ENCODE measurements at places on chromosomes 3 and 15. TPM values are rescaled to one million over a fixed set of nuclear protein-coding genes. Genes with fewer than 3 reads are reported as not detected.

DNA sequence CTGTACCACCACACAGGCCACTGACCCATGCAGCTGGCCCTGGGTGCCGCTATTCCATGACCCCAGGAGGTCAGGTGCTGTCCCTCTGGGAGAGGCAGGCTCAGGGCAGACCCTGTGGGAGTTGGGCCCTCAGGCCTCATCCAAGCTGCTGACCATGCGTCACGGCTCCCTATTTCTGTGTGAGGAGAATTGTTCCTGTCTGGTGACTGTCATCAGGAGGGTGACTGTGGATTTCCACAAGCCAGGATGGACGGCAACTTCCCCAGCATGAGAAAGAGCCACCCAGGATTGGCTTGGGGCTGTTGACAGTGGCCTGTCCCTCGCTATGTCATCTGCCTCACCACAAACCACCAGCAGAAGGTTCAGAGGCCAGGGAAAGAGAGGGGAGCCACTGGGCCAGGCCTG is 41.4 kb downstream of the ZDHHC19 start:
- DNase-seq, result no peak

- no peak for DNase-seq
These were observed 62.2 kb downstream of the ATP10A start for GRCh38 chr15:25800761-25801515.

GRCh38 chr15:71435552-71435951 is 320.3 kb downstream of the THSD4 start:
- no peak for DNase-seq

DNA sequence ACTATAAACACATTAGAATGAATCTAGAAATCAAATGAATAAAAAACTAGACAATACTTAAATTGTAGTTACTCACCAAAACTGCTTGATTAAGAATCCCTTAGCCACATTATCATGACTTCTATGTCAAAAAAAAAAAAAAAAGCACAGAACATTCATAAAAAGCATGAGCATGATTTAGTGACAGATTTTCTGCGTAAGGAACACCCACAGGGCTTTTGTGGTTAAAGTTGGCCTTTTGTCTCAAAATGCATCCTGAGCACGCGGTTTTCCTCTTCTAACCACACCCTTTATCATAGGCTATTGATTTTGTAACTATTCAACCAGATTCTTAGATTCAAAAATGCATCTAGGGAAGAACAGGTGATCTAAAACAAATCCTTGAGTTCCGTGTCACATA is 334.0 kb upstream of the NR2F2 start:
- DNase-seq, result no peak

DNA sequence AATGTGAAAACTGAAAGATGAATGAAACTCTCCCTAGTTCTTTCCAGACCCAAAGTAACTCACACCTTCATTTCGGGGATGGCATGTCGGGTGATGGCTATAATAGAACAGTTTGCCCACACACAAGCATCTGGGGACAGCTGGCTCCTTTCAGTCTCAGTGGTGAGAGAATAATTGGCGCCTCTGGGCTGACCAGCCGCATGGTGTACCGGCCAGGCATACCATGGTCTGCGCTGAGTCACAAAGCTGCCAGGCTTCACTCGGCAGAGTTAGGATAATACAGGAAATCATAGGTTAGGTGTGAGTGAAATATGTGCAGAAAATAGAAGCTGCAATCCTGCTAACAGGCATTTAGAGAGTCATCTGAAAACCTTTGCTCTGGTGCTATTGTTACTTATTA is 80.4 kb upstream of the IGF1R start:
- no peak for DNase-seq

GRCh38 chr15:40932156-40932555 is 3.0 kb downstream of the DLL4 start:
- DNase-seq, result no peak

GRCh38 chr3:2246873-2247648 is 148.4 kb downstream of the CNTN4 start:
- no peak for DNase-seq

DNA sequence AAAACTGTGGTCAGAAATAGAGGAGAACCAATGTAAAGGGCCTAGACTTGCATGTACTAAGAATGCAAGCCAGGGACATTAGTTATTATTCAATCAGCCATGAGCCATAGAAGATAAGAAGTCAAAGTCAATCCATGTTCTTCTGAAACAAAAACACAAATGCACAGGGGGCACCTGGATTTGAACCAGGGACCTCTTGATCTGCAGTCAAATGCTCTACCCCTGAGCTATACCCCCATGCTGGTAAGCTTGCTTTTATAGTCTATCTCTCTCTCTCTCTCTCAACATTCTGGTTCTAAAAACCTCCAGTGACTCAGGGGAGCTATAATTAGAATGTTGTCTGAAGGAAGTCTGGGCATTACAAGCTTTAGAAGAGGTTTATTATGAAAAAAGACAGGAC is 85.6 kb upstream of the ACP3 start:
- no peak for DNase-seq

DNA sequence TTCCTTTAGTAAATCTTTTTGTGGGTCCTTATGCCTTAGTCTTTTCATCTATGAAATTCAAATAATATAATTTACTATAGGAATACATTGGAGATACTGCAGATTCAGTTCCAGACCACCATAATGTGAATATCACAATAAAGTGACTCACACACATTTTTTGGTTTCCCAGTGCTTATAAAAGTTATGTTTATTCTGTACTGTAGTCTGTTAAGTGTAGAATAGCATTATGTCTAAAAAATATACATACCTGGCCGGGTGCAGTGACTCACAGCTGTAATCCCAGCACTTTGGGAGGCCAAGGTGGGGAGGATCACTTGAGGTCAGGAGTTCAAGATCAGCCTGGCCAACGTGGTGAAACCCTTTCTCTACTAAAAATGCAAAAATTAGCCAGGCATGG is 53.9 kb upstream of the PAQR5 start:
- DNase-seq, result no peak

DNA sequence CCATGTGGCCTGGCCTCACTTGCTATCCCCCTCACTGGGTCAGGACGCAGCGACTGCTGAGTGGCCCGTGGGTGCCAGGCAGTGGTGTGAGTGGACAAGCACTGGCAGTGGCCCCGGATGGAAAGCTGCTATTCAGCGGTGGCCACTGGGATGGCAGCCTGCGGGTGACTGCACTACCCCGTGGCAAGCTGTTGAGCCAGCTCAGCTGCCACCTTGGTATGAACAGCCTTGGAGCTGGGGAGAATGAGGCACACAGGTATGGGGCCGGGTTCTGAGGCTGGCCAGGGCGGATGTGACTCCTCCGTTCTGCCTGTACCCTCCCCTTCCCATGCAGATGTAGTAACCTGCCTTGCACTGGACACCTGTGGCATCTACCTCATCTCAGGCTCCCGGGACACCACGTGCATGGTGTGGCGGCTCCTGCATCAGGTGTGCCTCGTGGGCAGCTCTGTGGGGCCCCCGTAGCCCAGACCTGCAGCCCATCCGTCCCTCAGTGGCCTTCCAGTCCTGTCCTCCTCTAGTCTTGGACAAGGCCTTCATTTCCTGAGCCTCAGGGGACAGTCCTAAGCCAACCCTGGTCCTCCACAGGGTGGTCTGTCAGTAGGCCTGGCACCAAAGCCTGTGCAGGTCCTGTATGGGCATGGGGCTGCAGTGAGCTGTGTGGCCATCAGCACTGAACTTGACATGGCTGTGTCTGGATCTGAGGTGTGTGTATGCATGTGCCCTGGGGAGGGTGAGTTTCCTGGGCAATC is 28.2 kb downstream of the NBEAL2 start:
- no peak for DNase-seq

GRCh38 chr3:122515020-122515468 is 305 bp upstream of the KPNA1 start:
- DNase-seq, result no peak

GRCh38 chr3:141349711-141350110 is 18.6 kb upstream of the ZBTB38 start:
- DNase-seq, result no peak

GRCh38 chr15:72179950-72180581 is 17.5 kb downstream of the GRAMD2A start:
- DNase-seq, result no peak

DNA sequence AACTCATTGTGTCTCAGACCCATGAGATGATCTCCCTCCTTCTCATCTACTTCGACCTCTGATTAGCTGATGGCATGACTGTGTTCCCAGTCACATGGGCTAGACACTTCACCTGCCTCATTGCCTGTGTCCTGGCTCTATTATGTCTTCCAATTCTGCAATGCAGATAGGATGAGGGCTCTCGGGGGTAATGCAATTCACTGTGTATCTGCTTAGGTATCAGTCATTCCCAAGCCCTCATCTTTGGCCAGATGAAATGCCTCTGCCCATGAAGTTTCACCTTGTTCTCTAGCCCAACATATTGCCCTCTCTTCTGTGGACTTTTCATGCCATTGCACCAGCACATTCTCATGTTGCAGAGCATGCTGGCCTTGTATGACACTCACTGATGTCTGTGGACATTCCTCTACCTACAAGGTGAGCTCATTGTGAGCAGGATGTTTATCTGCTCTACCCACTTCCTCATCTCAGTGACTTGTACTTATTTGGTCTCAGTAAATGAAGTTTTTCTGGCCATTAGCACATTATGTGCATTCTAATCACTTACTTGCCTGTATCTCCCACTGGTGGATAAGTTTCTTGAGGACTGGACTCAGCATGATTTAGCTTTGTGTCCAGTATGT is 32.3 kb downstream of the MOBP start:
- DNase-seq, result no peak

DNA sequence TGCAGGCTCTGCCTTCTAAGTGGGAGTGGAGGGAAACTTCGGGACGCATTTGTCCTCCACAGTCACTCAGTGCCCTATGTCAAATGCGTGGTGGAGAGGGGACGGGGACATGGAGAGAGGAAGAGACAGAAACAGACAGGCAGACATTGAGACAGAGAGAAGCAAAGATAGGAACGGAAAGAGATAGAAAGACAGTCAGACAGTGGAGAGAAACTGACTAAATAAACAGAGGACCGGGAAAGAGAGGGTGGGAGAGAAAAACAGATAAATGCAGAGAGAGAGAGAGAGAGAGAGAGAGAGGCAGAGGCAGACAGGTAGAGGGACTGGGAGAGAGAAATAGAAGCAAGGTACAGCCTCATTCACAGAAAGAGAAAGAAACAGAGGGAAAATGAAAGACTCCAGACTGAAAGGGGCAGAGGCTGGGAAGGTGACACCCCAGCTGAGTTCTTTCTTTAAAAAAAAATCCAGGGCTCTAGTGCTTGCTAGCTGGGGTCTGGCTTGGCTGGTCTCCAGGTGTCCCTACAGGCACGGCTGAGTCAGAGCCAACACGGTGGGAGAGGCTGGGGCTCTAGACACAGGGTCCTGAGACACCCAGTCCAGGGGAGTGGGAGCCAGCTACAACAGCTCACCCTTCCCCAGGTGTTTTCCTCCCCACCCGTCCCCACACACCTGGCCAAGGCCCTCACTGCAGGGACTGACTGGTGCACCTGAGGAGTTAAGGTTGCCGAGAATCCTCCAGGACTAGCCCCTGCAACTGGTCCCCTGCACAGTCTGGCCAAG is 506.1 kb upstream of the PROK2 start:
- no peak for DNase-seq

DNA sequence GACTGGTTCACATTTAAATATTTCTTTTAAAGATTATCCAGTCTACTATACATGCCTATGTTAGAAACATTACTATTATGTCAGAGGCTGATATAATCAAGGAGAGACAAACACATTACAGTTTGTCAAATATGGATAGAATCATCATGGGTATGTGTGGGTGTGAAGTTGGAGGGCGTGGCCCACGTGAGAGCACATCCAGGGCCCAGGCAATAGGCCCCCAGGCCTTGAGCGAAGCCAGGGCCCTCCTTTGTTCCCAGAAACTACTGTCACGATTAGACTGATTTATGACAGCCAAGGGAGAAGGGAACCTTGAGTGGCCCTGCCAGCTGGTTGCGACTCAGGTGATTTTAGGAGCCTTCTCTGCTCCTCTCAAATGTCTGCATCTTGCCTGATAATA is 26.9 kb upstream of the LDHAL6B start:
- DNase-seq, result no peak

DNA sequence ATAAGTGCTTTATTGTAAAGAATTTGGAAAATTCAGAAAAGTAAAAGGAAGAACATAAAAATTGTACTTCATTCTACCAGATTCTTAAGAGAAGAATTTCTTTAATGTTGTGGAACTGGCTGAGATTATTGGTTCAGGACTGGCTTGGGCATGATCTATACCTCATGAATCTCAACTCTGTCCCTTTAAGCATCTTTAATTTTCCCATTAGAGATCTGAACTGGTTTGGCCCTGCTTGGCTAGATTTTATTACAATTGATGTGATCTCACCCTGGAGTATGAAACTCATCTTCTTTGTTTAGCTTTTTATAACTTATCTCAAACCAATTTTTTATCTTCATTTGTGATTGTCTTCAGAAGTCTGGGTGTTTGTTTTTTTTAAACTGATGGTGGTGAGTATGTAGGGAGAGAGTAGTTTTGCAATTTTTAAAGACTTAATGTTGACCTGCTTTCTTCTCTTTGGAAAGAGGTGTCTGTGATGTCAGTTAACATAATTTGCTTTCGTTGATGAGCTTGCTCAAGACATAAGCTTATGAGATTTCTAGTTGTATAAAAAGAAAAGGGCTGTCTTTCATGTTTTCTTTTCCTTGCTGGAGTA is 61.9 kb downstream of the ZNF609 start:
- DNase-seq, result no peak

Gene FXR1
- 117 TPM for total RNA-seq

Gene WDR93
- 0.49 TPM for total RNA-seq

Gene ARGFX
- total RNA-seq, result not detected

Gene INKA1
- total RNA-seq, result 4.4 TPM

Gene CFAP92
- total RNA-seq, result 3.3 TPM

Gene PKM
- total RNA-seq, result 780 TPM

Gene ETV5
- total RNA-seq, result 23.4 TPM

Gene KCNMB3
- 3.1 TPM for total RNA-seq

Gene PLA2G4D
- total RNA-seq, result not detected

Gene ZNF621
- 18.9 TPM for total RNA-seq

Gene RBPMS2
- total RNA-seq, result 41.3 TPM

Gene CADM2
- 7.9 TPM for total RNA-seq

Gene SPTBN5
- 7.1 TPM for total RNA-seq

Gene LRRK1
- 15.7 TPM for total RNA-seq
